Epithelial cell of prostate (primary cell): ENCODE measurements at places on chromosomes 13 and 19.

- no peak for DNase-seq
These were observed 1.1 kb downstream of the ZNF836 start for GRCh38 chr19:52170304-52170703.

DNA sequence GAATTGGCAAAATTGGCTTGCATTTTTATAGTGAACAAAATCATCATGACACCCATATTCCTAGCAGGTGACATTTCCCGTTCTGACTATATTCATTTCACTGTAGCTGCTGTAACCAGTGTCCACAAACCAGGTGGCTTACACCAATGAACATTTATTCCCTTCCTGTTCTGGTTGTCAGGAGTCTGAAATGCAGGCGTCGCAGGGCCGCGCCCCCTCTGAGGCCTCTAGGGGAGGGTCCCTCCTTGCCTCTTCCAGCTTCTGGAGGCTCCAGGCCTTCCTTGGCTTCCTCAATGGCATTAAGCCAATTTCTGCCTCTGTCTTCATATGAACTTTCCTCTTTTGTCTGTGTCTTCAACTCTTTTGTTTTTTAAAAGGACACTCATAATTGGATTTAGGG lies 6.5 kb upstream of the RLN3 start:
- DNase-seq: no peak

DNA sequence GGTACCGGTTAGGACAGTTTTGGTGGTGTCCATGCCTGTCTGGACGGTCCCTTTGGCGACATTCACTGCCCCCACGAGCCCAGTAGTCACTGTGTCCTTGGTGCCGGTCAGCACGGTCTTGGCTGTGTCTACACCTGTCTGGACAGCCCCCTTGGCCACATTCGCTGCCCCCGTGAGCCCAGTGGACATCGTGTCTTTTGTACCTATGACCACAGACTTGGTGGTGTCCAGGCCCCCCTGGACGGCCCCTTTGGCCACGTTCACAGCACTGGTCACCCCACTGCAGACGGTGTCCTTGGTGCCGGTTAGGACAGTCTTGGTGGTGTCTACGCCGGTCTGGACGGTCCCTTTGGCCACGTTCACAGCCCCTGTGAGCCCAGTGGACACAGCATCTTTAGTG lies 6.2 kb downstream of the PLIN4 start:
- DNase-seq: no peak

DNA sequence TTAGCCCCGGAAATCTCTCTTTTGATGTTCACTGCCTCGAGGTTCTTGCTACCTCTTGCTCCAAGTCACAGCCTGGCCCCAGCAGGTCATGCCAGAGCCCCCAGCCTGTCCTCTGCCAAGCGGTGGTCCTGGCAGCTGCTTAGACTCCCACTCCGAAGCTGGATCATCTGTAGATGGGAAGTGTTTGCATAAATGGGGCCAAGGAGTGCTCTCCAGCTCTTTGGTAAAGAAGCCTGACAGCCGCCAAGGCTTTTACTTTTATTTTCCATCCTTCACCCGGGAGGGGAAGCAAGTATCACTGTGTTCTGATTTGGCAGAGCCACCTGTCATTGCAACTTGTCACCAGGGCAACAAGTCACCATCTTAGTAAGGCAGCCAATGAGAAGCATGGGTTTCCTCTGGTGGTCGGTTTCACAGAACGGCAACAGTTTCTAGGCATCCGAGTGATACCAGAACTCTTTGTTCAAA lies 10.6 kb upstream of the RETN start:
- no peak for DNase-seq

DNA sequence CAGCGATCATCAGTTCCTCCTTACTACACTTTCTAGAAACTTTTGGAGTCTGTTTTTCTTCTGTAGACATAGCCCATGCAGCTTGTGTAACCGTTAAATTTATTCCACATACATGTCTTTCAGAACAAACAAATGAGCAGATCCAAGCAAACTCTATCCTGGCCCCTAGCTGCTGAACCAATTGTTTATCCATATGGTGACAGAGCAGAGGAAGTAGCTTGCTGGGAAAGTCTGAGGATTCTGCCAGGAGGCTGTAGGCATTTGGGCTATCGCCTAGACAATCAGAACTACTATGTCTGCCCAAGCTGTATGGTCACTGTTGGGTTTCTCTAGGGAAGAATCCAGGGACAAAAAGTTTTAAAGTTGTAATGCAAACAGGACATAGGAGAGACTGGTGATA lies 343.7 kb downstream of the SPRY2 start:
- no peak for DNase-seq

GRCh38 chr13:44726214-44726613 lies 150.1 kb upstream of the TSC22D1 start:
- DNase-seq: no peak

DNA sequence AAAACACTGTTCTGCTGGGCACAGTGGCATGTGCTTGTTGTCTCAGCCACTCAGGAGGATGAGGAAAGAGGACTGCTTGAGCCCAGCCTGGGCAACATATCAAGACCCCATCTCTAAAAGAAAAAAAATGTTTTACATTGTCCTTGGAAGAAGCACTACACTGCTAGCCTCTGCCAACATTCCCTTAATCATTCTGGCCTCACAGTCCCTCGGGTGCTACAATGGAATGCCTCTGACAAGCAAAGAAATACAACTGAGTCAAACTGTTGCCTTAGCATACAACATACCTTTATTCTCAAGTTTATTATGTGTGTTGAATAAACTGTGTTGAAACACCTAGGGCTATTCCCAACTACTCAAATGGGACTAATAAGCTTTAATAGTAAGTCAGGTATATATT lies 56.1 kb downstream of the PSPC1 start:
- no peak for DNase-seq

- no peak for DNase-seq
These were observed 235.9 kb downstream of the TSHZ3 start for GRCh38 chr19:31113293-31113692.

- DNase-seq: no peak
These were observed 172.6 kb downstream of the NUFIP1 start for GRCh38 chr13:44816701-44817100.

DNA sequence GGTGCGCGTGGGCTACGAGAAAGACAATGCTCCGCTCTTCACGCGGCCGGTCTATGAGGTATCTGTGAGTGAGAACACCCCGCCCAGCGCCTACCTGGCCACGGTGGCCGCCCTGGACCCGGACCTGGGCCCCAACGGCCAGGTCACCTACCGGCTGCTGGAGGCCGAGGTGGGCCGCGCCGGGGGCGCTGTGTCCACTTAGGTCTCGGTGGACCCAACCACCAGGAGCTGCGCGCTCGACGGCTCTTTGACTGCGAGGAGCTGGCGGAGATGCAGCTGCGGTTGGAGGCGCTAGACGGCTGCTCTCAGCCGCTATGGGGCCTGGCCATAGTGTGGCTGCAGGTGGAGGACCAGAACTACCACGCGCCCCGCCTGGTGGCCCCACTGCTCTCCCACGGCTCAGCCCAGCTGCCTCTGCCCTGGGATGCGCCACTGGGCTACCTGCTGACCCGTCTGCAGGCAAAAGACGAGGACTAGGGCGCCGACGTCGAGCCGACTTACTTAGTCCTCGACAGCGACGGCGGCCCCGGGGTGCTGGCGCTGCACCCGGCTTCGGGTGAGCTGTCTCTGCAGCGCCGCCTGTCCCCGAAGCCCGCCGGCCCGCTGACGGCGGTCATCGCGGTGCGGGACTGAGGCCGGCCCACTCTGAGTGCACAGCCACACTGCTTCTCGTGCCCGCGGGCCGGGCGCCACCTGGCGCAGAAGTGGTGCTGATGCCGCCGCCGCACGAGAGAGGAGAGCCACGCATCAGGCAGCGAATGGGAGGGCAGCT lies 173.0 kb downstream of the OLFM4 start:
- no peak for DNase-seq

DNA sequence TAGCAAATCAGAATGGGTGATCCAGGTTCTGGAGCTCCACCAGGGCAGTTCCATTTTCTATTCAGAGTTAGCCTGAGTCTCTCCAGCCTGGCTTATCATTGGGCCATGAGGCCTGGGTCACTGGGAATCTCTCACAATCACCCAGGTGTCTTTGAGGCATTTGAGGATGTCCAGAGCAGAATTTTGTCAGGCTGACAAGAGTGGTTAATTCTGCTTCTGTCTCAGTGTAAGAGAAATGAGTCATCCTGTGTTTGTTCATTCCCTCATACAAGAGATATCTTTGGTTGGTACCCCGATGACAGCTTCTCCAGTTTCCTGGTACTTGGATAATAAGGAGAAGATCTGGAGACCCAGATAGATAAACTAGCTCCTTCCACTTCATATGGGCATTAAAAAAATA lies 10.4 kb downstream of the ZNF93 start:
- DNase-seq: no peak

DNA sequence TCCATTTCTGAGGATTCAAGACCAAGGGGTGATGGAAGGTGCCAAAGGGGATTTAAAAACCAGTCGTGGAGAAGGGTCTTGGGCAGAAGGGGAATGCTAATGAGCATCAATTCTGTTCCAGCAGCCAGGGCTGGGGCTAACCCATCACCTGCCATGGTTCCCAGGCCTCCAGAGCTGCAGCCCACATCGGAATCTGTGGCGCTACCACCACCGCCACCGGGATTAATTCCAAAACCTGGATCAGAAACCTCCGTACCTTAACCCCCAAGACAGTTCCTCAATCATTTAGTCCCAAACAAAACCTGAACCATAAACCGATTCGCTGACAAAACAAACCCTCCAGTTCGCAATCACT lies 583 bp downstream of the ZNF615 start:
- DNase-seq: no peak

GRCh38 chr13:44051918-44052675 lies 172.4 kb downstream of the LACC1 start:
- no peak for DNase-seq

DNA sequence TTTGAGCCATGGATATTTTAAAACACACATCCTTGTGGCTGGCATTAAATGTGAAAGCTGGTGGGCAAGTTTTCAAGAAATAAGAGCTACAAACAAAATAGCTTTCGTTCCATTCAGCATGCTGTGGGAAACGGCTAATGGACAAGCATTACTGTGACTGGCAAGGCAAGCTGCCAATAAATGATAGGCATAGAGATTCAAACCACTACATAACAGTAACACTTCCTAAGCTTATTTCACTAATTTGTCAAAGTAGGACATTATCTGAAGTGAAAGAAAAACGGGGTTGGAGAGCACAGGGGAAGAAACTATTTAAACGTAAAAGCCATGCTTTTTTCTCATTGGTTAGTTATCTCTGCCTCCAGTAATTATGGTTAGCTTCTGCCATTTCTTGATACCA lies 26.0 kb downstream of the OBI1 start:
- DNase-seq: no peak

- no peak for DNase-seq
These were observed 535.0 kb downstream of the RFC3 start for GRCh38 chr13:34352958-34353357.

DNA sequence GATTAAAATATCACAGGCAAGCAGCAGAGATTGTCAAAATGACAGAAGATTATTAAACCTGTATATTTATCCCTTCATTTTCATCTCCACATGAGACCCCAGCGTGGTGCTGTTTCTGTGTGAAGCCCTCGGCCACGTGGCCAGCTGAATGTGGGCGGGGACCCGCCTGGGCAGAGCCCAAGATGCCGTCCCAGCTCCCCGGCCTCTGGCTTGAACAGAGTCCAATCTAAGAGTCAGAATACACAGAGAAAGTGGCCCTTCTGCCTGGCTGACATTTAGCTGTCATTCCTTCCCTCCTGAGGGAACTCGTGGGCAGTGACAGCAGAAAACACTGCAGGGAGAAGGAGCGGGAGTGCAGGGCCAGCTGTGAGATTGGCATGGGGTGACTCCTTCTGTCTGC lies 34.9 kb upstream of the UQCRFS1 start:
- DNase-seq: no peak

GRCh38 chr13:76887076-76887563 lies 915 bp upstream of the KCTD12 start:
- no peak for DNase-seq

DNA sequence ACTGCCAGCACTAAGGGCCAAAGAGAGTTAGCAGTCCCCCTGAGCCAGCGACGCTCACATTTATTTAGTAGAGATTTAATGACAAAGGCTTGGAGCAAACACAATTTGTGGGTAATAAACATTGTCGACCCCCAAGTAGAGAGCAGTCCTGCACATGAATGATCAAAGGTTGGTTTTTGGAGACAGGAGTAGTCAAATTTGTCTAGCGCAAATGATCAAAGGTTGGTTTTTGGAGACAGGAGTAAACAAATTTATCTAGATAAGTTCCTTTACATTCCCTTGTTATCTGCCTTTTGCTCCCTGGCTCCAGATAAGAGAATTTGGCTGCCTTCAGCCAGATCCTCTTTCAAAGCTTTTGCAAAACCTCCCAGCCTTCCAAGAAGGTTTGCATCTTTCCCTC lies 26.9 kb downstream of the METTL21C start:
- DNase-seq: no peak
